ENCODE measurements at places on chromosomes 3 and 15.

- DNase-seq = peak; percentile 57
Observed at GRCh38 chr15:62391641-62392262, 226.7 kb upstream of the C2CD4B start.

DNA sequence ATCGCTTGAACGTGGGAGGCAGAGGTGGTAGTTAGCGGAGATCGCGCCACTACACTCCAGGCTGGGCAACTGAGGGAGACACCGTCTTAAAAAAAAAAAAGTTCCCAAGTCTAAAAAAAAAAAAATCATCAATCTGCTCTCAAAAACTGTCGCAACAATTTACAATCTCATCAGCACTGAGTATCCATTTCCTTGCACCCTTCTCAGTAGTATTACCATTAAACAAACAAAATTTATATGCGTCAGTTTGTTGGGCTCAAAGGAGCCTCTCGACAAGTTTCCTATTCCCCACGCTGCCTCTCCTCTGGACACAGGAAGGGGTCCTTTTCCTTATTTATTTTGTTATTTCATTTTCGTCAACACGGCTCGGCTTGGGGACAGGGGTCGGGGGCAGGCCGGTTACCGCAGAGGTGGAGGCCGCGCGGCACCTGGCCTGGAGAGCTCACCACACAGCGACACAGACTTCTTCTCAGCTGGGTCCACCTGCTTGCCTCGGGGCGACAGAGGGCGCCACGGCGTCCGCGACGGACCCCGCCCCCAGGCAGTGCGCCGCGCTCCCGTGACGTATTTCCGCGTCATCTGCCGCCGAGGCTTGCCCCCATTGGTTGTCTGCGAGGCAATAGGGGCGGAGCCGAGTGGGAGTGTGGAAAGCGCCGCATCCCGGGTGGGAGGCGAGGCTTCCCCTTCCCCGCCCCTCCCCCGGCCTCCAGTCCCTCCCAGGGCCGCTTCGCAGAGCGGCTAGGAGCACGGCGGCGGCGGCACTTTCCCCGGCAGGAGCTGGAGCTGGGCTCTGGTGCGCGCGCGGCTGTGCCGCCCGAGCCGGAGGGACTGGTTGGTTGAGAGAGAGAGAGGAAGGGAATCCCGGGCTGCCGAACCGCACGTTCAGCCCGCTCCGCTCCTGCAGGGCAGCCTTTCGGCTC lies at the start of gene MAP2K1:
TSS of gene MAP2K1 (plus strand) at position 709 of the 920 bp plus-strand sequence. CDS start 436 bp downstream, outside the sequence.
- DNase-seq = peak; percentile 96

DNA sequence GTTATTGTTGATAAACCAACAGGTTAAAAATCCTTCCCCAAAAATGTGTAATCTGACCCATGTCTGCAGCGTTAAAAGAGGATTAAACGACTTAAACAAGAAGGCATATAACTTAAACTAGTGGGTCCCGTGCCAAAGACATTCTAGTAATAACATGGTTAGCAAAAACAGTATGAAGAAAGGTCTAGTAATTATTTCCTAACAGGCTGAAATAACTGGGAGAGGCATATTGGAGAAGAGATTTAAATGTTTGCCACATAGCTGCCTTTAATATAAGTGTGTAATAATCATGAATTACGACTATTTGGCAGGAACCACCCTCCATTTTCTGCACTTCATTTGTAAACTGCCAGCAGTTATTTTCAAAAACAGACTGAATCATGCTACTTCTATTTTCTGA lies 67.7 kb upstream of the CSPG5 start:
- DNase-seq = peak; percentile 55

DNA sequence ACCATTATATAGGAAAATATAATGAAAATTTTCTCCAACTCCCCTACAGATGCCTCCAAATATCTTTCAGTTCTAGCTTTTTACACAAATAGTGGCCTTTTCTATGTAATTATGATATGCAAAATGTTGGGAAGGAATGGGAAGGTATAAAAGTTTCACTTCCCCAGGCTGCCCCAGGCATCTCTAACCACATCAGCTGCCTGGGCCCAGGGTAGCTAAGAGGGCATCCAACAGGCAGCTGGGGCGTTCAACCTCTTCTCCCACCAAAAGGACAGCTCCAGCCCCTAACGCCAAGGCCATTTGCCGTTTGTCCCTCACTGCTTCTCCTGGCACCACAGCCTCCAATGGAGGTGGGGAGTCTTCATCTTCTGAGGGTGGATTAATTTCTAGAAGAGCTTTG lies 188.1 kb upstream of the TSC22D2 start:
- DNase-seq = no peak

DNA sequence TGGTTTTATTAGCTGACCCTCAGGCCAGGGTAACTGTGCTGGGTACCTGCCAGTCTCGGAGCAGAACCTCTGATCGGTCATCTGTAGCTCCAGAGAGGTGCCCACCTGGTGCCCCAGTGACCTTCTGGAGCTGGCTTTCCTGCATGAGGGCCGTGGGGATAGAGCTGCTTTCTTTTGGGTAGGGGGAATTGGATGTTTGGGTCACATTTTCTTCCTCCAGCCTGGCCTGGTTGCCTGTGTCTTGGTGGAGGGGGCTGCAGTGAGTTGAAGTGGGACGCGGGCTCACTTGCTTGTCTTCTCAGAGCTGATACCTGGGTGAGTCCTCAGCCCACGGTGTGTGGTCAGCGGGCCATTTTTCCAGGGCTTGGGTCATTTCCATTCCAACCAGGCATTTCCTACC lies 2.6 kb downstream of the ZNF710 start:
- DNase-seq = no peak

DNA sequence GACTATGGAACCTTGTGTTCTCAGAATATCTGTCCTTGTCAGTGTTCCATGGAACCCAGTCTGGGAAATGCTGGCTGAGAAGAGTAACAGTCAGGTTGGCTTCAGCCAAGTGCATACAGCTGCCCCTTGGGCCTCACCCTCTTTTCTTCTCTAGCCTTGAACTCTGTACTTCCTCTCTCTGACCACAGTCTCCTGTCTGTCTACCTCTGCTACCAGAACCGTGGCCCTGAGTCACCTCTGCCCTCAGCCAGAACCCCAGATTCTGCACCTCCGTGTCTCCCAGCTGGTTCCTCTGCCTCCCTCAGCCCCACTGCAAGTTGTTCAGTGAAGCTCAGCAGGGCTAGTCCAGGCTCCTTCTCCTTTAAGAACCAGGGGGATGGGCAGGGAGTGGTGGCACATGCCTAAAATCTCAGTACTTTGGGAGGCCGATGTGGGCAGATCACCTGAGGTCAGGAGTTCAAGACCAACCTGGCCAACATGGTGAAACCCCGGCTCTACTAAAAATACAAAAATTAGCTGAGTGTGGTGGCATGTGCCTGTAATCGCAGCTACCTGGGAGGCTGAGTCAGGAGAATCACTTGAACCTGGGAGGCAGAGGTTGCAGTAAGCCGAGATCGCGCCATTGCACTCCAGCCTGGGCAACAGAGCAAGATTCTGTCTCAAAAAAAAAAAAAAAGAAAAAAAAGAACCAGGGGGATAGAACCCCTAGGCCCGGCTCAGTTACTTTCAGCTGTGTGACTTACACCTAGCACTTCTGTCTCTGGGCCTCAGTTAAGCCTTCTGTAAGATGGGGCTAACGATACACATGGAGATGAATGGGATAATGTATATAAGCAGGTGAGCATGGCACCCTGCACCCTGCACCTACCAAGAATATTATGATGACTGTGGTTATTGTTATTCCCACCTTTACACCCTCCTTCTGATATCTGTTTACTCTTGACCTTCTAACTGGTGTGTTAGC lies 24.3 kb upstream of the TATDN2 start:
- DNase-seq = peak; percentile 9

DNA sequence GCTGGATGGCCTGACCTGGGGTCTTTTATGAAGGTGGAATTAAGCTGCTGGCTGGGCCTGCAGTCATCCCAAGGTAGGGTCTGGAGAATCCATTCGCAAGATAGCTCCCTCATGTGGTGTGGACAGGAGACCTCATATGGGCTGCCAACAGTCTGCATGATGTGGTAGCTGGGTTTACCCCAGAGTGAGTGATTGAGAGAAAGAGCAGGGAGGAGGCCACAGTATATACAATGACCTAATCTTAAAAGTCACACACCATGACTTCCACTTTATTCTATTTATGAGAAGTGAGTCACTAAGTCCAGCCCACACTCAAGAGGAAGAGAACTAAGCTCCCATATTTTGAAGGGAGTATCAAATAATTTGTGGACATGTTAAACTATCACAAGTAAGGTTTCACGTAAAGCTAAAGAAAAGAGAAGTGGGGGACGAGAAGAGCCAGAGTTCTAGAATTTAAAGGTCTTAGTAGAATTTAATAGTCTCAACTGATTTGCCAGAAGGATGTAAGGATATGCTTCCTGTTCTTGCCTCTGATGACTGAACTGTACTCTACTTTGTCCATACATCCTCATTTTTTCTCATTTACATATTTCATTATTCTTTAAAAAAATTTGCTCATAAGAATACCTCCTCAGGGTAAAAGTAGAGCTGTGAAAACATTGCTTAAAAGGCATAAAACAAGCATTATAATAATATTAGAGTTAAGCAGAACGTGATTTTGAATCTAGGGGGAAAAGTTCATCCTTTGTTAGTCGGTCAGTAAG lies 184.4 kb downstream of the PEX5L start:
- DNase-seq = peak; percentile 73

GRCh38 chr3:166785876-166786275 lies 594.2 kb downstream of the ZBBX start:
- peak; percentile 1 for DNase-seq

DNA sequence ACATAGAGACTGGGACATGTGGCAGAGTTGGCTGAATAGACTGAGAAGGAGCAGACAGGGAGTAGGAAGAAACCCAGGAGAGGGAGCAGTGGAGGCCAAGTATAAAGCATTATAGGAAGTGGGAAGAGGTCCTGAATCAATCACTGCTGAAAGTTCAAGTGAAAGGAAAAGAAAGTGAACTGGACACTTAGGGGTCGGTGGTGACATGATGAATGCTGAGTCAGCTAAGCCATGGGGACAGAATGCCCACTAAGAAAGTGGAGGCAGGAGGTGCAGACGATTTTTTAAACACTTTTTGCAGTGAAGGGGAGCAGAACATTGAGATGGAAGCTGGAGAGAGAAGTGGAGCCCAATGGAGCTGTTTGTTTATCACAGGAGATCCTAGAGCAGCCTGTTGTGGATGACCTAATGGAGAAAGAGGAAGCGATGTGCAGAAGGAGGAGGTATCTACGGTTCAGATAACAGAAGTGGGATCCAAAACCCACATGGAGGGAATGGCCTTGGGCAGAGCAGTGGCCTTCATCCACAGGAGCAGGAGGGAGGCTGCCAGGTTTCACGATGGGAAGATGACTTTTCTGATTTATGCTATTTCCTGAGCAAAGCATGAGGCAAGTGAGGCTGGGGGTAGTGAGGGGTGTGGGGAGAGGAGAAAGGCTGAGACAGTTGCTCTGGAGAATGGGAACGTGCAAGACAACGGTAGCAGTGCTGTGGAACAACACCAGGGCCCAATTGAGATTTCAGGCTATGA lies 208.2 kb downstream of the RPLP1 start:
- DNase-seq = no peak

DNA sequence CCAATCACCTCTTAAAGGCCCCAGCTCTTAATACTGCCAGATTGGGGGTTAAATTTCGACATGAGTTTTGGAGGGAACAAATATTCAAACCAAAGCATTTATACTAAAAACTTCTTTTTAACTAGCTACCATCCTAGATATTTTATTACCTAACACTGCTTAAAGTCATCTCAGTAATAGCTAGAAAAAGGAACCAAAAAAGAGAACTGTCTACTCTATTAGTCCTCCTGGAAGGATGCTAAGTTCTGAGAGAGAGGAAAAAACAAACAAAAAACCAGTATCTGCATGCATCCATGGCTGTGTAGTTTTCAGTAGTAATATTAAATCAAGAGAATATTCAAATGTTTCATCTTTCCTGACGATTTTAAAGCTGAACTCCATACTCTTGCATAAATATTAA lies 5.8 kb downstream of the CPOX start:
- no peak for DNase-seq

DNA sequence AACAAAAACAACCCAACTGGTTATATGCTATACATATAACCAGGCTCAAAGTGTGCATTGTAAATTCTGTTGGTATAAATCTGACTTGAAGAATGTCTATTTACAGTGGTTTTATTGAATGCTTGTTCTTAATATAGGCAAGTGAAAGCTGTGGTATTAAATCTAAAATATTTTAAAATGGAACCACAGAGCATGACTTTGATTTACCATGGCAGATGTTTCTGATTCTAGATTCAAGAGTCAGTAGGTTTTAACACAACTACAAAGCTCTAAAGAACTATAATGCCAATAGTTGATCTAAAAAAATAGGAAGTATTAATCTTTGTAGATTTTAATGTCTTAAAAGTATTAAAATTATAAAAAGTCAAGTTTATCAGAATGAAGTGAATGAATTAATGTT lies 141.9 kb upstream of the PLSCR5 start:
- DNase-seq = no peak

DNA sequence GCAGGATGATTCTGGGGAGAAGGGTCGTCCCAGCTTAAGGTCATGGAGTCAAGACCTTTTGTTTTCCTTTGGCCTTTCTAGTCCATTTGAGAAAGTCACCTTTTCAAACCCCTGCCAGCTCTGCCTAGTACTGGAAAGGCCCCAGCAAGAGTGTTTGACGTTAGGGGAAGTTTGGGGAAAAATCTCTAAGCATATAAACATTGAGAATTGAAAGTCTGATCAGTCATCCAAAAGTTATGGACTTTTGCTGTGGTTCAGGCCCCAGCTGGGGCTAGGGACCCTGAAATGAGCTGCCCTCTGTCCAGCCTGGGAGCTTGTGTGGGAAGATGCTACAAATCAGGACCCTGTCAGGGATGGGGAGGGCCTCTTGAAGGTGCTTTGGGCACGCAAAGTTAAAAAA lies 21.6 kb downstream of the SLC6A6 start:
- no peak for DNase-seq

GRCh38 chr3:184672977-184673870 lies 38.6 kb downstream of the MAGEF1 start:
- no peak for DNase-seq

GRCh38 chr3:38564631-38565338 lies 68.6 kb downstream of the EXOG start:
- DNase-seq = no peak

DNA sequence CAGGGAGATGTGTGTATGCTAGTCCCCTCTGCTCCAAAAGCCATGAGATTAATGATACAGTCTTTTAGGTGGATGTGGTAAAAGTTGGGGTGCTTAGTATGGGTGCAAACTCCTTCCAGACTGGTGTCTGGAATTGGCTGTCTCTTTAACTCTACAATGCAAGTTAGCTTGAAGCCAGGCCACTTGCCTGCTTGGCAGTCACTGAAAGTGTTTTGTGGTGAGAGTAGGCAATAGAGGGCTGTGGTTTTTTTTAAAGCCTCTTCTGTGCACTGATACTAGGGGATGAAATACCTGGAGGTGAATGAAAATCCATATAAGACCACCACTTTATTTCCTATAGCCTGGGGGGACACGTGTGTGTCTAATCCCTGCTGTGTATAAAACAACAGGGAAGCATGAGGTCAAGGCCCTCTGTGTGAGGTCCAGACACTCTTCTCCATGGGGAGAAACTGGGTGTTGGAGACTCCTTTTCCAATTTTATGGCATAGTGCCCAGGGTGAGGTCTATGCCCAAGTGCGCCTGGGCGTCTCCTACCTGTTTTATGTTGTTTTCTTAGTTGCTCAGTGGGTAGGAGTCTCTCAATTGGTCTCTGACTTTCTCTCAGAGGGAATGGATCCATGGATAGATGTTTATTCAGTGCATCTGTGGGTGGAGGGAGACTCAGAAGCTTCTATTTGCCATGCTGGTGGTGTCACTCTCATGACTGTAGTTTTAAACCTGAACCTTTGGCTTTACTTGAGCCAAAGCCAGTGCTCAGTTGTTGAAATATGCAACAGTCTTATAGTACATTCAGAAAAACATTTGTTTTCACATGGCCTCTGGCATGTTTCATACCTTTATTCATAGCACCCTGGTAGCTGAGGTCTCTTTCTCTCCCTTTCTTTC lies 327.8 kb upstream of the ATP11B start:
- DNase-seq = no peak

GRCh38 chr3:107983247-107983646 lies 107.6 kb downstream of the CD47 start:
- no peak for DNase-seq
